Activated CD4-positive, alpha-beta T cell treated with anti-CD3 and anti-CD28 coated beads, Interleukin-2, amount 10 ng/mL, durations not matched to agents 7 days and 5 days (primary cell): ENCODE measurements at places on chromosomes 16 and 17. TPM values are rescaled to one million over a fixed set of nuclear protein-coding genes. Genes with fewer than 3 reads are reported as not detected.
A peak's percentile ranks its signal among the peaks of the same experiment; 100 is the strongest.

ATP2C2 gene
- not detected for total RNA-seq

DNA sequence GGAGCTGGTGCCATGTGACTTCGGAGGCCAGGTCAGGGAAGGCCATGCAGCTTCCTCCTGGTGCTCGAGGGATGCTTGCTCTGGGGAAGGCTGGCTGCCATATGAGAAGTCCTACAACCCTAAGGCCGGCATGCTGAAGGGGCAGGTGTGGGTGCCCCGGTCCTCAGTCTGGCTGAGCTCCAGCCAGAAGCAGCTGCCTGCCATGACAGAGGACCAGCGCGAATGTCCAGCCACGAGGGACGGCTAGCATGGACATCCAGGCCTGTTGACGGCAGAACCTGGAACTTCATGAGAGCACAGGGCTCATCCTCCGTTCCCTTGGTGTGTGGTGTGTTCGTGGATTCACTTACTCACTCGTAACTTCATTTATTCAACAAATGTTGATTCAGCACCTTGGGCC lies 140.6 kb downstream of the IRF8 start:
- peaks cover 3% of the 10 kb centered on the region for H3K27me3 ChIP-seq
- no peaks in the 10 kb centered on the region for H3K36me3 ChIP-seq
- peaks cover 1% of the 10 kb centered on the region for H3K4me1 ChIP-seq
- no peak overlapping the region for H3K27ac ChIP-seq
- DNase-seq = no peak

ST6GALNAC1 gene
- total RNA-seq = 1.4 TPM

DNA sequence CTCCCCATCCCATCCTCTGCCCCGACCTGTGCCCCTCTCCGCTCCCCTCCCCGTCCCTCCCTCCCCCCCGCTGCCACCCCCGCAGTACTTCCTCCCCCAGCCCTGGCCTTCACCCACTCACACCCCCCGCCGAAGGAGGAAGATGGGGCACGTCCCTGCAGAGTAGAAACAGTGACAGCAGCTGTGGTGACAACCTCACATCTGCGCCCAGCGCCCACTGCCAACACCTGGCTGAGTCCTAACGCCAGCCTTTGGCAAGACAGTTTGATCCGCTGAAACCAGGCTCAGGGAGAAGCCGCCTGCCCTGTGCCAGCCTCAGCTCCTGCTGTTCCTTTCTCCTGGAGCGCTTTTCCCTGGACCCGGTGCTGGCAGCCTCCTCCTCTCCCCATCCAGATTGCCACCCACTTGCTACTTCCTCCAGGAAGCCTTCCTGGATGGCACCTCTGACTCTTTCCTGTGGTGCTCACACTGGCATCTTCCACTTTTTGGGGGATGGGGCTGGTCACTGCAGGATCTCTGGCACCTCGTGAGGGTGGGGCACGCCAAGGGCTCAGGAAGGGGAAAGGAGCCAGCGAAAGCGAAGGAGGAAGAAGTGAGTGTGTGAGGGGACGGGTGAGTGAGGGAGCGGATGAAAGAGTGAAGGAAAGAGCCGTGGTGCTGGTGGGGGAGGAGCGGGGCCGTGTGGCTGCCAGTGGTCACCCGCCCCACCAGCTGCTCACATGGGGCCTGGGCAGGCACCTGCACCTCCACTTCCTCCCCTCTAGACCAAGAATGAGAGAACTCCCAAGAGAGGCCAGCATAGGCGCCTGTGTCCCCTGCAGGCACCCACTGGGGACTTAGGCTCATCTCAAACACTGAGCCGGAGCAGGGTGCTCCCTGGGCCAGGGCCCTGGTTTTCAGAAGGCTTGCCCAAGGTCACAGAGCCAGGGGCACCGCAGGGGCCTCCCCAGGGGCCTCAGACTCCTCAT lies 27.0 kb downstream of the ZFPM1 start:
- no peaks in the 10 kb centered on the region for H3K27me3 ChIP-seq
- DNase-seq = no peak
- H3K27ac ChIP-seq = peak overlapping the region; percentile 69
- peaks cover 34% of the 10 kb centered on the region for H3K4me1 ChIP-seq
- no peak overlapping the region for H3K4me3 ChIP-seq
- H3K36me3 ChIP-seq = no peaks in the 10 kb centered on the region

- H3K27ac ChIP-seq = no peak overlapping the region
- H3K36me3 ChIP-seq = no peaks in the 10 kb centered on the region
Observed at GRCh38 chr16:89052890-89053724, 40.5 kb upstream of the ACSF3 start.

PPM1E gene
- not detected for total RNA-seq

KCTD19 gene
- total RNA-seq = not detected

DNA sequence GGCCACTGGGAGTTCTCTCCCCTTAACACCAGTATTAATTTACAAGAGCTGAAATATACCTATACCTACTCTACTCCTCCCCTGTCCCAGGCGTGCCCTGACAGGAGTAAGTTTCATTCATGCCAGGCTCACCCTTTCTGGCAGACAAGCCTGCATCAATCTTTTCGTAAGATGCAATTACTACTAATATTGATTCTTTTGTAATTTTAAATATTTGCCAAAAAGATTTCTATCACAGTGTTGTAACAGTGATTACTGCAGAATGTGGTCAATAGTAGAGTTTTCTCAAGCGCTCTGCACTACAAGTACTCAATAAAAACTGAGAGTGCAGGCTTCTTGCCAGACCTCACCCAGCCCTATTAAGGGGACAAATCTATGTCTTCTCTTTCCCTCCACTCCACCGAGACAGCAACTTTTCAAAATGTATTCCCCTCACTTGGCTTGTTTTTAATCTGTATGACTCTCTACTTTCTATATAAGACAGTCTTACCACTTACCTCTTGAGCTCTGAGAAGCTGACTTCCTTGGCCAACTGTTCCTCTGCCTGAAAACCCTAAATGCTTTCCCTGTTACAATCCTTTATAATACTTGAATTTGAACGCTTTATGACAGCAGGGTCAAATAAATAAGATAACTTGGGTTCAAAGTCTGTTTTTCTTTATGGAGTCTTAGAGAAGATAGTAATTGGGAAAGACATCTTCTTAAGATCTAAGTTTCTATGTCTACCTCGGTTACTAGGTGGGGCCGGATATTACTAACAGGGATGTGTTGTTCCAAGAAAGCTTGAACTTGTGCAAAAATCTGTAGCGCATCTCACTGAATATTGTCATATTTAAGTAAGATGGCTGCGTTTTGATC lies at the start of gene TMIGD1:
Gene TMIGD1, minus strand, starts transcription at position 555 of the 858 bp plus-strand sequence. CDS start 1,924 bp downstream, outside the sequence.
- H3K4me3 ChIP-seq = no peak within 1 kb of the TSS
- peaks cover 56% of the 10 kb centered on the region for H3K4me1 ChIP-seq
- H3K27me3 ChIP-seq = no peaks in the 10 kb centered on the region
- H3K27ac ChIP-seq = peak within 1 kb of the TSS; percentile 88

SBK1 gene
- total RNA-seq = 19.4 TPM

GRCh38 chr17:537133-537532 lies 177.5 kb downstream of the VPS53 start:
- no peak overlapping the region for H3K4me3 ChIP-seq
- peaks cover 25% of the 10 kb centered on the region for H3K4me1 ChIP-seq
- no peak for DNase-seq

DNA sequence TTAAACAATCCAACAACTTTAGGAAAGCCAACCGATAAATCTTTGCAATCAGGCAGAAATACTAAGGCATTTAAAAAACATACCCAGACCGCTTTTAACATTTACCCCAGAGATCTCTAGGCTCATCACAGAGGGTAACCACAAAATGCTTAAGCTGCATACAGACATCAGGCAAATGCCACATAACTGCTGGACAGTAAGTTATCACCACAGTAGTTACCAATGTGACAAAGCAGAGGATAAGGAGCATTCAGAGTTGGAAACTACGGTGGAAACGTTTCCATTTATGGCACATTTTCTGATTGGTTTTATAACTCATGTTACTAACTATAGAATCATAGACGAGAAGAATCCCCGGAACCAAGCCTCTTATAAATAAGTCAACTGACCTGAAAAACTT lies 77.5 kb downstream of the KANSL1 start:
- H3K27me3 ChIP-seq = no peaks in the 10 kb centered on the region
- peaks cover 21% of the 10 kb centered on the region for H3K36me3 ChIP-seq
- no peak for DNase-seq
- H3K4me3 ChIP-seq = no peak overlapping the region
- H3K27ac ChIP-seq = no peak overlapping the region
- H3K4me1 ChIP-seq = peaks cover 15% of the 10 kb centered on the region

NTN1 gene
- total RNA-seq = 0.02 TPM

DNA sequence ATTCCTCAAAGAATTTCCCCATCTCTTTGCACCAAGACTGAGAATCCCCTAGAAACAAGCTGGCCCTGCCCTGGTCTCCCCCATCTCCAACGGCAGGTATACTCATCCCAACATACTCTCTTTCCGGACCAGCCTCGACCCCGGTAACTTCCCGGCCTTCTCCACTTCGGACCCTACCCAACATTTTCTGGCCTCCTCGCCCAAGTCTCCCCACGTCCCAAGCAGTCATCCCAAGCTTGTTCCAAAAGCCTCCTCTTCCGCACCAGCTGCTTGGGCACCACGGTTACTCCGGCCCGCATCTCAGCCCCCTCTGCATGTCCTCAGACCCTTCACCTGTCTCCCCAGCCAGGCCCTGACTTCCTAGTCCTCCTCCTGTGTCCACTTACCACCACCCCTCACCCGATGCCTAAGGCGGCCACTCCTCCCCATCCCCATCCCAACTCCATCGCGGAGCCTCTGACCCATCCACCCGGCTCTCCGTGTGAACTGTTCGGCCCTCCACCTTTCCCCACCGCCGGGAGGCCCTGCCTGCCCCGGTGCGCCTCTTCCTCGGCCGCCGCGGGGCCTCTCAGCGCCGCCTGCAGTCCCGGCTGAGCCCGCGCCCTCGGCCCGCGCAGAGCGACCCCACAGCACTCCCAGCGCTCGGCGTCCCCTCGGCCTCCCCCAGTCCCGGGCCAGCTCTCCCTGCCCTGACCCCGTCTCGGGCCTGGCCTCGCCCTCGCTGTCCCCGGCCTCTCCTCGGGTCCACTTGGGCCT lies 994 bp downstream of the PITPNA start:
- peak; percentile 18 for DNase-seq
- peaks cover 4% of the 10 kb centered on the region for H3K27me3 ChIP-seq
- peak overlapping the region; percentile 84 for H3K27ac ChIP-seq
- H3K4me3 ChIP-seq = peak overlapping the region; percentile 80

DNA sequence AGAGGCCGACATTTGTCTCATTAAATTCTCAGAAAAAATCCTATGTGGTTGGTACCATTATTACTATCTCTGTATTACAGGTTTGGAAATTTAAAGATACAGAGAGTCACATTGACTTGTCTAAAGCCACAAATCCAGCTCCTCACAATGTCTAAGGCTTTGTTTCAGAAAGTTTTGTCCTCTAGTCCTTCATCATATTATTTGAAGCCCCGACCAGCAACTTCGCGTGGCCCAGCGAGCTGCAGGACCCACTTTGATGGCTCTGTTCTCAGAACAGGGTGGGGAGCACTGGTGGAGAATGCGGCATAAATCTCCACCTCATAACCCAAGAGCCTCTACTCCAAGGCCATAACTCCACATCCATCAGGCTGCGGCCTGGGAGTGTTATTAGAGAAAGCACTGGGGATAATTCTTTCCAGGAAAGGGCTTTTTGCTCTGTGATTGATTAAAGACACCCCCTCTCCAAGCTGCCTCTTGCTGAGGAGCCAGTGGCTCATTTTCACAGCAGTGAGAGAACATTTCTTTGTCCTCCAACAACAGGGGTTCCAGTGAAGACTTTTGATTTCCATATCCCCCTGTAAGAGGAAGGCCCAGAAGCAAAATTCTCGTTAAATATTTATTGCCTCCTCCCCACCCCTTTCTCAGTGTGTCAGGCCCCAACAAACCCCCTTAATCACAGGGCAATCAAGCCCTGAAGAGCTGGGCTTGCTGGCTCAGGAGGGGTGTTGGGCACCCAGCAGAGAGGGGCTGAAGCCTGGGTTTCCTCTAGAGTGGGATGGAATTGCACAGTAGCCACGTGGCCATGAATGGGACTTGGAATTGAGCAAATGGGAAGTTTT lies 113.7 kb upstream of the CDH11 start:
- no peaks in the 10 kb centered on the region for H3K27me3 ChIP-seq
- H3K4me3 ChIP-seq = no peak overlapping the region
- no peak for DNase-seq
- H3K36me3 ChIP-seq = no peaks in the 10 kb centered on the region
- H3K4me1 ChIP-seq = no peaks in the 10 kb centered on the region
